Activated gamma-delta T cell treated with anti-CD3 and anti-CD28 coated beads, Interleukin-2, amount 50 U/mL, for 16 hours (primary cell): ENCODE measurements at places on chromosomes 12 and 14.

- no peak for DNase-seq
These were observed 9.5 kb downstream of the DCN start for GRCh38 chr12:91173124-91173523.

GRCh38 chr12:5560265-5560664 lies 128.4 kb downstream of the NTF3 start:
- no peak for DNase-seq

DNA sequence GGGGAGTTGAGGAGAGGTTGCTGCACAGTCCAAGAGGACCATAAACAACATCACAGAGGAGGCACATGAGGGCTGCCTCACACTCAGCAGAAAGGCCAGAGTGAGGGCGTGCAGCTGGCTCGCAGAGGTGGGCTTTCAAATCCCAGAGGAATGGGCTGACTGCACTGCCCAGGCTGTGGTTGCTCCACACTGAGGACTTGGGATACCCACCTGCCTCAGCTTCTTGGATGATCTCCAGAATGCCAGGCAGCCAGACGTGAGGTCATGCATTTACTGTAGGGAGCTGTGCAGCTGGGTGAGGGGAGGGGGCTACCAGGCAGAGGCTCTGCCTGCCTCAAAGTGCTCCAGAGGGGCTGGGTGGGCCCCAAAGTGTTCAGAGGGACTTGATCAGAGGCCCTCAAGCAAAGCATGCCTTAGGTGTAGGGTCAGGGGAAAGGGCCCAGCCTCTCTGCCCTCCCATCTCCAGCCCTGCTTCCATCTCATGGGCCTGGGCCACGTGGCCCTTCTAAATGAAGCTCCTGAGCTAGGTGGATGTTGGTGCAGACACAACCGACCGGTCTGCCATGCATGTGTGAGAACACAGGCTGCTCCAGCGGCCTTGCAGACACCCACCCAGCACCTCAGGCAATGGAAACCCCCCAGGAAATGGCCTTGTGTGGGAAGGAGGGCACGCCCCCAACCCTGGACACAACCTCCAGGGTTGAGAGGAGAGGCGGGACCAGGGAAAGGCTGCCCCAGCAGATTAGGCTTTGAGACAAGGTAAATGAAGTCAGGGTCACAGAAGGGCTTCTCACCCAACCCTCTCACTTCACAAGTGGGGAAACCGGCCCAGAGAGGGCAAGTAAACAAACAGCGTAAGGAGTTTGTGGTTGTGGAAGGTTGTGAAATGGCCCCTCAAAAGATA lies 90.8 kb downstream of the NTF3 start:
- no peak for DNase-seq

GRCh38 chr12:18101043-18101442 lies 11.1 kb upstream of the RERGL start:
- no peak for DNase-seq

DNA sequence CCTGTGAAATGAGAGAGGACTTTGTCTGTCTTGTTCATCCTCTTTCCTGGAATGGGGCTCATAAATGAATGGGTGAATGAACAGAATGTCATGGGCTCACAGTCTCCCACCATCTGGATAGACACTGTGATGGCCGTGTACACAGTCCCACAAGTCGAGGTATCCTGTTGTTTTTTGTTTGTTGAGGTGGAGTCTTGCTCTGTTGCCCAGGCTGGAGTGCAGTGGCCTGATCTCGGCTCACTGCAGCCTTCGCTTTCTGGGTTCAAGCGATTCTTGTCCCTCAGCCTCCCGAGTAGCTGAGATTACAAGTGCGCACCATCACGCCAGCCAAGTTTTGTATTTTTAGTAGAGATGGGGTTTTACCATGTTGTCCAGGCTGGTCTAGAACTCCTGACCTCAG lies 16.1 kb upstream of the PLA2G1B start:
- DNase-seq, result no peak

DNA sequence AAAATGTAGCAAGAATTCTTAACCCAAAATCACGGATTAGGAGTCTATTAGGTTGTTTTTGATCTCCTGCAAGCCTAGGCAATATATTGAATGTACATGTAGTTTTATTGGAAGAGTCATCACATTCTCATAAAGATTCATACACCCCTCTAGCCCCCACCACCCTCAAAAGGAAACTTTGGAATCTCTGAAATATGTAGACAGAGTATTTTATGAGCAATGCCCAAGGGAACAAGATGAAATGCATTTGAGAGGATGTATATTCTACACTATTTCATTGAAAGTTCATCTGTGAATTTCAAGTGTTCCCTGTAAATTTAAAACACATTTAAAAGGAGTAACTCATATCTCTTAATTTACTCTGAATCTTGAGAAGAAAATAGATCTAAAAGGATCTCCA lies 103.7 kb downstream of the SYT1 start:
- no peak for DNase-seq

- no peak for DNase-seq
These were observed 57.1 kb downstream of the PLBD1 start for GRCh38 chr12:14510574-14510973.

GRCh38 chr12:10553148-10553547 lies 47.5 kb downstream of the EIF2S3B start:
- no peak for DNase-seq

GRCh38 chr14:85622106-85622505 lies 92.2 kb downstream of the FLRT2 start:
- DNase-seq, result no peak

- DNase-seq, result peak; percentile 99
These were observed at the start of gene SINHCAF for GRCh38 chr12:31325877-31326631. Gene SINHCAF (minus strand): TSS chr12:31326150. CDS start chr12:31298204, 27,946 bp downstream.

GRCh38 chr14:76314521-76315034 lies 61.4 kb upstream of the ESRRB start:
- DNase-seq, result no peak

DNA sequence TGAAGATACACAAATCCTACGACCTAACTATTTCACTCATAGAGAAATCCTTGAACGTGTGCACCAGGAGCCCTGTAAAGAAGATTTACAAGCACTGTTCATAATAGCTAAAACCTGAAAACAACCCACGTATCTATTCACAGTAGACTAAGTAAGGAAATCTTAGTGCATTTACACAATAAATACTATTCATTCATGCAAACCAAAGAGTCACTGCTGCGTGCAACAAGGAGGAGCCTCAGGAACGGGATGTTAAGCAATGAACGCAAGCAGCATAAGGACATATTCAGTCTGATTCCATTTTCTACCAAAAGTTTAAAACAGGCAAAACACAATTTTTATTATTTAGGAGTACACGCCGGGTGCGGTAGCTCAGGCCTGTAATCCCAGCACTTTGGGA lies 176.6 kb downstream of the TTC7B start:
- no peak for DNase-seq

- no peak for DNase-seq
These were observed 248.1 kb downstream of the GLT1D1 start for GRCh38 chr12:129101404-129101803.
